Right renal cortex interstitium (tissue), 3 donors: ENCODE measurements at places on chromosomes 5 and 9. TPM values are rescaled to one million over a fixed set of nuclear protein-coding genes. Genes with fewer than 3 reads are reported as not detected.

Gene MEGF10
- 1.2 TPM for polyA plus RNA-seq

Gene NR6A1
- 0.89 TPM for polyA plus RNA-seq

Gene PCDHB13
- 5.4 TPM for polyA plus RNA-seq

Gene LVRN
- polyA plus RNA-seq: 0.58 TPM

Gene CDC25C
- 6.8 TPM for polyA plus RNA-seq

Gene CXCL14
- polyA plus RNA-seq: 18.4 TPM
